Fibroblast of villous mesenchyme (primary cell): ENCODE measurements at places on chromosomes 5 and 9.

DNA sequence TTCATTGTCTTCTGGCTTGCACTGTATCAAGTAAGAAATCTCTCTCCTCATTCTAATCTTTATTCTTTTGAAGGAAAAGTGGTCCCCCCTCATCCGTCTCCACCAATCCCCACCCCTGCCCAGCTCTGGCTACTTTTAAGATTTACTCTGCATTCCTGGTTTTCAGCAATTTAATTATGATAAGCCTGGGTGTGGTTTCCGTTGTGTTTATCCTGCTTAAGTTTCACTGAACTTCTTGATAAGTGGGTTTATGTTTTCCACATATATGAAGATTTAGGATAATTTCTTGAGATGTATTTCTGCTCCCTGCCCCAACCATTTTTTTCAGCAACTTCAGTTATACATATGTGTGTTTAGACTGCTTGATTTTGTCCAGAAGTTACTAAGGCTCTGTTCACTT is 46.5 kb downstream of the PTBP3 start:
- DNase-seq = peak; percentile 41

GRCh38 chr9:127241354-127241753 is 23.2 kb upstream of the GARNL3 start:
- no peak for DNase-seq

DNA sequence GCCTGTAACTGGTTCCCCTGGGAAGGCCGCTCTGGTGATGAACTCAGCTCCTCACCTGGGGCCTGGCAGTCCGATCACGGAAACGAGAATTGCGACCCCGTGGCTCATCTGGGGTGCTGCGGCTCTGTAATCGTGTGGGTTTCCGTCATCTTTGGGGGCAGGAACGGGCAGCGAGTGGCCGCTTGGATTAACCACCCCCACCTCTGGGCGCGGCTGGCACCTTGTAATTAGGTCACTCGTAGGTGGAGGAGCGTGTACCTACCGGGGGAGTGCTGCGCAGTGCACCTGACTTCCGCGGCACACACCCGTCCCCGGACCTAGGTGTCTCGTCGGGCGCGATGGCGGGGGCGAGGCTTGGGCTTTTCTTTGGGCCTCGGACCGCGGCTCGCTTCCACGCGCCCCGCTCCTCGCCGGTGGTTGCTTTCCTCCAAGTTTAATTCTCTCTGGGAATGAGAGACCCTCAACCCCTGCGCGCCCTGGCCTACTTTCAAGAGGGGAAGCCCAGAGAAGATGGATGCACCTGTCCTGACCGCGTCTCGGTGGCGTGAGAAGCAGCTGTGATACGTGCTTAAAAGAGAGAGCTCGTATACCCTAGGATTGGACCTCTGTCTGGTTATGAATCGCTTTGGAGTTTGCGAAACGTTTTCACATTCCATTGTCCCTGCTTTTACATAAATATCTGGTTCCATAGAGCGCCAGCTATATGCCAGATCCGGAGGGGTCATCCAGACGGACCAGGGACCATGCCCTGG is 744 bp upstream of the PPP2CA start:
- DNase-seq = no peak

- DNase-seq = no peak
Measured at GRCh38 chr5:137611011-137611580, 112.0 kb upstream of the SPOCK1 start.
